ENCODE measurements at places on chromosomes 12 and 14.
A peak's percentile ranks its signal among the peaks of the same experiment; 100 is the strongest.

- DNase-seq = no peak
Observed at GRCh38 chr12:109113661-109114321, 2.6 kb upstream of the ACACB start.

GRCh38 chr14:60092526-60092920 lies 800 bp downstream of the PCNX4 start:
- no peak for DNase-seq

- no peak for DNase-seq
Observed at GRCh38 chr14:58972233-58973017, 216.0 kb upstream of the DAAM1 start.

DNA sequence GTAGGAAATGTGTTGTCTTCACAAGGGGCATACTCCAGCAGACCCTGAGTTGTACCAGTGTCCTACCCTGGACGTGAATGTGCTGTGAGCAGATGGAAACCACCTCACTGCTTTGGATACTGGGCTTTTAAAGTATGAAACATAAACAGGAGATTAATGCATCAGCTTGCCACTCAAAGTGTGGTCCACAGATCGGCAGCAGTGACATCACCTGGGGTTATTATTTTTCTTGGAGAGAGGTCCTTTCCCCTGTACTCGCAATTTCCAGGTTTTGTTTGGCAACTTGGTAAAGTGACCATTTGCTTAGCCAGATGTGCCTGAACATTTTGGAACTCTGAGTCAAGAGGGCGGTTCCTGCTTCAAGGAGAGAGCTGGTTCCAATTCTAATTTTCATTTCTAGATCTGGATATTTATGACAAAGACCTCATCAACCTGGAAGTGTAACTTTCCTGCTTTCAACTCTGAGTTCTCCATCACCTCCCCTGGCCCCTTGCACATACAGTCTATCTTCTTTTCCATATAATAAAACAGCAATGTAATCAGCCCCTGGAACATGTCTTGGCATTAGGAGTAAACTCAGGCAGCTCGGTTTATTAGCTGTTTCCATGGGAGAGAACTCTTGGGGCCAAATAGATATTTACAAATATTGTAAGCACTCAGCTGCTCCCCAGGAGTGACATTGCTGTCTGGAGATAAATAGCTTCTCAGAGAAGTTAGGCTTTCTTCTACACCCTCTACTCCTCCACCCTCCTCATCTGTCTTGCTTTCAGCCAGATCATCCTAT lies 237.0 kb upstream of the TBX3 start:
- no peak for DNase-seq

DNA sequence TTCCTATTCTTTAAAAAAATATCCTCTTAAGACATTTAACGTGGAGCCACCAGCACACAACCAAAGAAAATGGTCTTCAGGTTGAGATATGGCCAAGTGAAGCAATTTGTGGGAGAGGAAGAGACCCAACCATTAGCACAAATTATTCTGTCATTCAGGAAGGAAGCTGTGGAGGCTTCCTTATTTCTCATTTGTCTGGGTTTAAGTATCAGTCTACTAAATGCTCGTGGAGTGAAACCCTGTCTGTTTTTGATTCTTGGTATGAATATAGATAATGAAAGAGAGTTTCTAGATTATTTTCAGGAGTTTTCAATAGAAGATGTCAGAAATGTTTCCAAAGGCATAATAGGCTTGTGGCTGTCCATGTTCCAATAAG lies 125.1 kb downstream of the GPR65 start:
- DNase-seq = no peak

GRCh38 chr12:42679466-42679865 lies 89.9 kb upstream of the PRICKLE1 start:
- no peak for DNase-seq

DNA sequence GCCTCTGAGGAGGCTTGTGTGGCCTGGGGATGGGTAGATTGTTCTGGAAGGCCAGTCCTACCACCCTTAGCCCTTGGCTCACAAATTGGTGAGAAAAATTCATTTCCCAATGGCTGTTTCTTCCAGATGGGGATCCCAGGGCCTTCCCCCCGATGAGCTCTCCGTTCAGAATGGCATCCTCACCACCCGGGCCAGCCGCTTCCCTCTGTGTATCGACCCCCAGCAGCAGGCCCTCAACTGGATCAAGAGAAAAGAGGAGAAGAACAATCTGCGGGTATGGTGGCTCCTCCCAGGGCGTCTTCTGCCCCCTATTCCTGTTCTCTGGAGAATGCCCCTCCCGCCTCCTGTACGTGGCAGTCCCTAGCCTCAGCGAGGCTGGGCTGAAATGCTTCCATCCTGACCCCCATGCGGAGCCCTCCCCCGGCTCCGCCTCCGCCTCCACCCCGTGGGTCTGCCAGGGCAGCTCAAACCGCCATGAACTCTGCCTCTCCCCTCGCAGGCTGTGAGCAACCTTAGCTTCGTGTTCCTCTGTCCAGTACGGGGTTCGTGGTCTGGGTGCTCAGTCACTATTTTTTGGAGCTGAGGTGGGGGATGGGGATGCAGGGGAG lies 57.8 kb downstream of the CCDC92 start:
- DNase-seq = no peak

- no peak for DNase-seq
Observed at GRCh38 chr12:117363953-117364486, 2.6 kb upstream of the NOS1 start.

- DNase-seq = no peak
Observed at GRCh38 chr12:25023808-25024207, 74.9 kb upstream of the BCAT1 start.

- no peak for DNase-seq
Observed at GRCh38 chr14:41873686-41874317, 267.1 kb downstream of the LRFN5 start.

GRCh38 chr14:80792771-80793170 lies 148.8 kb downstream of the CEP128 start:
- DNase-seq = no peak

- DNase-seq = no peak
Observed at GRCh38 chr14:95886366-95887056, 9.9 kb downstream of the TUNAR start.

DNA sequence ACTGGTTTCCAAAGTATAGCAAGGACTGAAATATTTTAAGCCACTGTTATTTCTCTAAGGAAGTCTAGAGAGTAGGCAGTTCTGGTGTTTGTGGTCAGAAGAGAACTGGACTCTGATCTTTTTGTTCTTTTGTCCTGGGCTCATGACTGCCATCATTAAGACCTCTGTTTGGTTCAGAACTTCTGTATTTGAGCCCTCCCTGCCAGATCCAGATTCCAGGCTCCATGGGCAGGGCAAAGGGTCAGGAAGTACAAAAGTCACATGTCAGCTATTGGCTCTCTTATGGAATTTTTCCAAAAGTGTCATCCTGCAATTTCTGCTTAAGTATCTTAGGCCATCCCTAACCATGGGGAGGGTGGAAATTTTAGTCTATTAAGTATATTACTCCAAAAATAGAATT lies 6.8 kb downstream of the PIWIL1 start:
- DNase-seq = no peak

DNA sequence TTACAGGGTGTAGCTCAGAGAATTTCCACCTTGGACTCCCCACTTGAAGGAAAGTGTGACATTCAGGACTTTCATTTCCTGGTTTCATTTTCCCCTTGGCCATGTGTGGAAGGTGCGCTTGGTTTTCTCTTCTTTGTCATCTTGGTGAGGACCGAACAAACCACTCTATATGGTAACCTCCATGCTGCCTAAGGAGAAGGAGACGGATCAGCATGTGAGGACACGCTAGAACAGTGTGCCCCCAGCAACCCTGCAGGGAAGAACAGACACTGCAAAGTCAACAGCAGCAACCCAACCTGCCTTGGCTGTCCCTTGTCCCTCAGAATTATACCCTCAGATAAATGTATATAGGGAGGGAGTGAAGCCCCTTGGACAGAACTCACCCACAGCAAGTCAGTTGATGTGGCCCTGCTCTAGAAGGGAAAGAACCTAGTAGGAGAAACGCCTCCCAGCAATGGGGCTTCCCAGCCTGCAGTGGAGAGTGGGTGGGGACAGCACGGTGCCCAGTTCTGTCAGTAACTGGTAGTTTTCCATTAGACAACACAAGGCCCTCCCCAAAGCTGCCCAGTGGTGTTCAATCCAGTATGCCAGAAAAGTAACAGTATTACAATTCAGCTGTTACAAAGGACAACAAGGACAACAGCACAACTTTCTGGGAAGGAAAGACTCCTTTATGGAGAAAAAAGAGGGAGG lies 18.9 kb upstream of the COCH start:
- no peak for DNase-seq

- DNase-seq = no peak
Observed at GRCh38 chr14:35362911-35363374, 41.6 kb downstream of the NFKBIA start.

GRCh38 chr12:92786045-92786444 lies 83.3 kb downstream of the PLEKHG7 start:
- DNase-seq = no peak

DNA sequence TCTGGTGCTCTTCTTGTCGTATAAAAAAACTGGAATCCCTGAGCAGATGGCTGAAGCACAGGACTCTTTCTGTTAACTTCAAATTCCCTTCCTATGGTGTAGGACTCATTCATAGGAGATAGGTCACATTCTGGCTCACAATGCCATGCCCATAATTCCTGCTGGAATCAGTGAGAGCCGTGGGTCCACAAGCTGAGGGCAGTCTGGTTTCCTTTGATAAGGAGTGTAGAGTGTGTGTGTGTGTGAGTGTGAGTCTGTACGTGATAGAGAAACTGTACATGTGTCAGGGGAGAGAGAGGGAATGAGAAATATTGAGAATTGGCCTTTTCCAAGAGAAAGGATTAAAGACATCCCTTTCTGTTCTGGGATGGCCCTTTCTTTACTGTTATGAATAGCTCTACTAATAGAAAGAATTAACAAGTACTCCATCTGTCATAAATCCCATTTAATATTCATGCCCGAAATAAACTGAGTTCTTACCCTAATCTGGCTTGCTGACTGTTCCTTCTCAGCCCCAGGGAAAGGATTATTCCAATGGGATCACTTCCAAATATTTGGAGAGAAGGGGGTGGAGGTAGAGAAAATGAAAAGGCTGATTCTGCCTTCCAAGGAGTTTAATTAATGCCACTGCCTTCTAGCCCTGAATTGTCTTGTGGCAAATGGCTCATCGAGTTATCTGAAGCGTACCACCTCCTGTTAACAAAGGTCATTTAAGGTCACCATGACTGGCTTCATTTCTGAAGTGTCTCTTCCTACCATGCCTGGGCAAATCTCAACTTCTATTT lies 79.0 kb downstream of the TMX1 start:
- DNase-seq = peak; percentile 50

DNA sequence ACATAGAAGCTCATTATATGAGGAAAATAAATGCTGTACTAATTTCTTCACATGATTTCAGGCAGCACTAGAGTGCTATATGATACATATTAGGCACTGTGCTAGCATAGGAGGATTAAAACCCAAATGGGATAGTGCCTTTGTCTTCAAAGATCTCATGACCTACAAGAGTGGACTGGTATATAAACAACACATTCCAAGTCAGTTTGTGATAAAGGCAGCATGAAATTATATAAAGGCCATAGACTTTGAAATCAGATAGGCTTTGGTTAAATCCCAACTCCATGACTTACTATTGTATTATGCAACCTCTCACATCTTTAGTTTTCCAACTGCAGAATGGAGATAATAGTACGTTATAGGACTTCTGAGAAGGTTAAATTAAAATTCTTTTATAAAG lies 179.7 kb downstream of the RAD51B start:
- no peak for DNase-seq

DNA sequence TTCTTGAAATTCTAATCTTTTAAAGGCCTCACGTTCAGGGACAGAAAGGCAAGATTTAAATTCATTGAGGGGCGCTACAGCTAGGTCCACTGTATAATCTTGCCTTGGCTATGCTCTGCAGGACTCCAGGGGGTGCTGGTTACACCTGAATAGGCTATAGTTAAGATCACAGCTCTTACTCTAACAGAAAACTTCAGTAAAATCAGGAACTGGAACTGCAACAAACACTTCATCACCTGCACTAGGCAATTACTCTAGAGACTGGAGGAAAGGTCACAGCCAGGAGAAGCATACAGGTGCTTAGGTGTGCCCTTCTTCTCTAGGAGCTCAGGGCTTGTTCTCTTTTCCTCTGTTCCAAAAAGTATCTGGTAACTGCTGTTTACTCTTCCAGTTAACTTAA lies 20.9 kb downstream of the SLCO1C1 start:
- DNase-seq = no peak

DNA sequence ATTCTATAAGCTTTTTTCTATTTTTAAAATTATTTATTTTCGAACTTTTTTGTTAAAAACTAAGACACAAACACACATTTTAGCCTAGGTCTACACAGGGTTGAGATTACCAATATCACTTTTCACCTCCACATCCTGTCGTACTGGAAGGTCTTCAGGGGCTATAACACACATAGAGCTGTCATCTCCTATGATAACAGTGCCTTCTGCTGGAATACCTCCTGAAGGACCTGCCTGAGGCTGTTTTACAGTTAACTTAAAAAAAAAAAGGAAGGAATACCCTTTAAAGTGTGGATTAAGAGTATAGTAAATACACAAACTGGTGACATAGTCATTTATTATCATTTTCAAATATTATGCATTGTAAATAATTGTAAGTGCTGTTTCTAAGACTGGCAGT lies 43.0 kb downstream of the RASSF8 start:
- no peak for DNase-seq

GRCh38 chr14:30349520-30349919 lies 209.4 kb upstream of the G2E3 start:
- DNase-seq = no peak

- no peak for DNase-seq
Observed at GRCh38 chr12:116087962-116088361, 189.5 kb downstream of the MED13L start.

- no peak for DNase-seq
Observed at GRCh38 chr14:63011623-63012022, 33.6 kb downstream of the KCNH5 start.

DNA sequence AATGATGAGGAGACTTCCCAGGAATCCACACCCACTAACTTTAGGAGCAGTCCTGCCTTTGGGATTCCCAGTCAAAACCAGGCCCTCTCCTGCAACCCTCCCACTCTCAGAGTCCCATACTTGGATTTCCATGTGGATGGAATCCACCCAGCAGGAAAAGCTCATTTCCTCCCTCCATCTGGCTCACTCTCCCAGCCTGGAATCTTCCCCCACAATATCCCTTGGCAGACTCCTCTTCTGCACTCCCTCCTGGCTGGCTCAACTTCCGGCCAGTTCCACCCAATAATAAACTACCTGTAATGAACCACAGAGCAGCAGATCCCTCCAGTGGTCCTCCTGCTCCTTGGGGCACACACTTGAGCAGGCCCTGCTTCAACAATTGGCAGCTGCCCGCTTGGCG lies 102.8 kb upstream of the EGLN3 start:
- DNase-seq = peak; percentile 32

- no peak for DNase-seq
Observed at GRCh38 chr12:3436461-3437065, 54.4 kb upstream of the PRMT8 start.

DNA sequence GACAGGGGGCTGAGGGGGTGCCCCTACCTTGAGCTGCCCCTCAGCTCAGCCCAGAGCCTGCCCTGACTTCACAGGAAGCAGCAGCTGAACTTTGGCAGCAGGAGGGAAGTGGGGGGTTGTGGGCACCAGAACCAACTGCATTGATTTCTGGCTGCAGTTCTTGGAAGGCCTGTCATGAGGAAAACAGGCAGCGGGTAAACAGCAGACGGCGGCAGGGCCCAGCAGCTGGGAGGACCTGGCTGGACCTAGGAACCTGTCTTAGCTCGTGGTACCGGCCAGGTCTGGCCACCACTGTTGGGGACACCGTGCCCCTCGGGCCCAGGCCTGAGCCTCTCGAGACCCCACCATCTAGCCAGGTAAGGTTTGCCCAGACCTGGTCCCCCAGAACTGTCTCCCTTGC lies 154.2 kb upstream of the MYL2 start:
- DNase-seq = no peak
